ENCODE measurements at places on chromosomes 5 and 9. TPM values are rescaled to one million over a fixed set of nuclear protein-coding genes. Genes with fewer than 3 reads are reported as not detected.

MAP1B gene
- 0.18 TPM for total RNA-seq

DNA sequence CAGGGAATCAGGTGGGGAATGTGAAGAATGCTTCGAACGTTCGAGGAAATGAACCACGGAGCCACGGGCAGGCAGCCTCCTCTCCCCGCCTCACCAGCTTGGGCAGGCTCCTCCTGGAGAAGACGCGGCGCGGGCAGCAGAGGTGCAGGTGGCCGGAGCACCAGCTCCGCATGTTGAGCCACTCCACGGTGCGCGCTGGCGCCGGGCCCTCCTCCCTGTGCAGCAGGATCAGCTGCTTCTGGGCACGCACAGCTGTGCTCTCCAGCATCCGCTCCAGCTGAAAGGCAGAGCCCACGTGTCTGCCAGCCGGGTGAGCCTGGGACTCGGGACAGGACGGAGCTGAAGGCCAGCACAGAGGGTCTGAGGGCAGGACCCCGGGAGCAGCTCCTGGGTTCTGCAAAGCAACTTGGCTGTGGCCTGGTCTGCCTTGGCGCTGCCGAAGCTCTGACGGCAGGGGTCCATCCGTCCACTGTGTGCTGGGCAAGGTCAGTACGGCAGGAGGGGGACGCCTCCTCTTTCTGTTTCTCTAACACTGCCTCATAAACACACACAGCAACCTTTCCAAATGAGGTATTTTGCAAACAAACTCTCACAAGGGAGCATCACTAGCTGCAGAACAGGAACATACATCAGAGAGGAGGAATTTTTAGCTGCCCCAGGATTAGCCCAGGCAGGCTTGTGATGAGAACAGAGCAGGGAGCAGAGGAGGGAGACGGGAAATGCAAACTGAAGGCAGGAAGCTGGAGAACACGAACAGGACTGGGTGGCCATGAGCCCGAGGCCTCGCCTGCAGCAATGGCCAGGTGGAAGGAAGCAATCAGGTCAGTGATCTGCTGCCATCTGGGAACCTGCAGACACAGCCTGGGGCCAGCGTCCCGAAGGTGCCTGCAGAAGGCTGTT lies 20.1 kb upstream of the NSMF start:
- DNase-seq, result peak; percentile 41
- no peaks in the 10 kb centered on the region for H3K27me3 ChIP-seq
- no peak overlapping the region for H3K4me3 ChIP-seq
- no peaks in the 10 kb centered on the region for H3K36me3 ChIP-seq
- H3K27ac ChIP-seq, result no peak overlapping the region
- no peaks in the 10 kb centered on the region for H3K4me1 ChIP-seq

MED22 gene
- 46.3 TPM for total RNA-seq

DNA sequence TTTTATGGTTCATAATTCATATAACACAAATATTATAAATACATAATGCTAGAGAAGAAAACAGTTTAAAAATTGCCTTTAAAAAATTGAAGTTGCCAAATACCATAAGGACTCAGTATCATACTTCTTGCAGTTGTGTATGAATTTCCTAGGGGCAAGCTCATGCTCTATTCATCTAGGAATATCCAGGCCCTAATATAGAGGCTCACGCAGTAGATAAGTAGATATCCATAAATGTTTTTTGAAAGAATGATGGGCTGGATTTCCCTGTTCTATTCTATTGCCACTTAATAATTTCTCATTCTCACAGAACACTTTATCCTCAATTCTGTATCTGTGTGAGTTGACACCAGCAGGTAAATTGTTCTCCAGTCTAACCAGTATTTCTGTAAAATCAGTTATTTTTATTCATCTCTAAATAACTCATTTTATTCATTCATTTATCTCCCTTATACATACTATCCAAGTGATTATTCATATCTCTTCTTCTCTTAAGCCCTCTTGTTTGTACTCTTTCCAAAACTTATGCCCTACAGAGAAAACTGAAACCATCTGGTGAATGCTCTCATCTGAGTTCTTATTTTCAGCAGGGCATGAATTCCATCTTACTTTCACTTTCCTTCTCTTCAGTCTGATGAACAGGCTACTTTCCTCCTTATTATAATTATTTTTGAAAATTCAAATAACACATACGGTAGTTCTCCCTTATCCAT lies 97.1 kb downstream of the SLC44A1 start:
- H3K27ac ChIP-seq, result no peak overlapping the region
- no peaks in the 10 kb centered on the region for H3K36me3 ChIP-seq
- H3K27me3 ChIP-seq, result no peaks in the 10 kb centered on the region
- H3K4me3 ChIP-seq, result no peak overlapping the region
- no peak for DNase-seq
- no peaks in the 10 kb centered on the region for H3K4me1 ChIP-seq

DNA sequence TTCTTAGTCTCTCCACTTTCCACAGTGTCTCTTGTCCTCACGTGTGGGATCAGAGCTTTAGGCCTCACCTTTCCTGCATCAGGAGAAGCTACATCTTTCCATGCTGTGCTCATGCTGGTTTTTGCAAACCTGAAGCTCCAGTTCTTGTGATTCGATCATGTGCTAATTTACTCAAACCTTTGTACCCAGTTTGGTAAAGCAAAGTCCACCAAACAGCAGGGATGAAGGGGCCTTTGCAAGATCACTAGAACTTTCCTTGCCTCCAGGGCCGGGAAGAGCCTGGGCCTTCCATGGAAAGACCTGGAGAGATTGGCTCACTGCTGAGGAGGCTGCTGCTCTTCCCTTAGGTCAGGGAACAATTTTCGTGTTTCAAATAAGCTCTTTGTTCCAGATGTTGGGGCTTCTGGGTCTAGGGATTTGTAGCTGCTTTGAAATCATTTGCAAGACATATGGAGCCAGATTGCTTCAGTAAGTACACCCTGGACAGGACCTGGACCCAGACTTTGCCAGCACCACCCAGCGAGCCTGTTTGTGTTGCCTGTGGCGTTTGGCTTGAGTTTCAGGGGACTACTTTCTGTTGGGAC lies 18.7 kb upstream of the SPATA31E1 start:
- H3K27ac ChIP-seq, result no peak overlapping the region
- no peaks in the 10 kb centered on the region for H3K36me3 ChIP-seq
- DNase-seq, result no peak

KCTD16 gene
- 0.09 TPM for total RNA-seq

GRCh38 chr5:142613271-142613671 lies 72.6 kb downstream of the FGF1 start:
- H3K4me1 ChIP-seq, result no peaks in the 10 kb centered on the region
- no peak overlapping the region for H3K27ac ChIP-seq
- H3K27me3 ChIP-seq, result no peaks in the 10 kb centered on the region
- no peak overlapping the region for H3K4me3 ChIP-seq
- DNase-seq, result no peak
- no peaks in the 10 kb centered on the region for H3K36me3 ChIP-seq

ZFYVE16 gene
- 10.1 TPM for total RNA-seq

ACSL6 gene
- 22.7 TPM for total RNA-seq

DNA sequence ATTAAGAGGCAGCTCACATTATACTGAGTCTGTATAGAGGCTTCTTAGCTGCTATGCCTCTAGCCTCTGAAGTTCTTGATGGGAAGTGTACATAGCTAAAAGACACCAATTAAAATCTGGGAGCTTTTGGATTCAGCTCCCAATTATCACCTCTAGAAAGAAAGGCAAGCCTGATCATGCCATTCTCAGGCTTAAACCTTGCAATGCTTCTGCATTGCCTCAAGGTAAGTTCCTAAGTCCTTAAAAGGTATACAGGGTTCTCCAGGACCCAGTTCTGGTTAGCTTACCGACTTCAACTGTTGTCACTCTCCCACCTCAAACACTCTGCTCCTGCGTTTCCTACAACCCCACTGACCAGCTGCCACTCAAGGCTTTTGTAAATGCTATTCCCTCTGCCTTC lies 17.5 kb upstream of the CCL28 start:
- no peaks in the 10 kb centered on the region for H3K4me1 ChIP-seq
- H3K27ac ChIP-seq, result no peak overlapping the region
- H3K27me3 ChIP-seq, result no peaks in the 10 kb centered on the region
- no peak overlapping the region for H3K4me3 ChIP-seq
- no peak for DNase-seq

NTNG2 gene
- total RNA-seq, result 2.0 TPM

DAB2 gene
- 2.0 TPM for total RNA-seq

GRCh38 chr5:61464512-61464911 lies 132.5 kb downstream of the ZSWIM6 start:
- H3K27ac ChIP-seq, result no peak overlapping the region
- H3K4me1 ChIP-seq, result no peaks in the 10 kb centered on the region
- no peaks in the 10 kb centered on the region for H3K36me3 ChIP-seq
- H3K27me3 ChIP-seq, result no peaks in the 10 kb centered on the region

DNA sequence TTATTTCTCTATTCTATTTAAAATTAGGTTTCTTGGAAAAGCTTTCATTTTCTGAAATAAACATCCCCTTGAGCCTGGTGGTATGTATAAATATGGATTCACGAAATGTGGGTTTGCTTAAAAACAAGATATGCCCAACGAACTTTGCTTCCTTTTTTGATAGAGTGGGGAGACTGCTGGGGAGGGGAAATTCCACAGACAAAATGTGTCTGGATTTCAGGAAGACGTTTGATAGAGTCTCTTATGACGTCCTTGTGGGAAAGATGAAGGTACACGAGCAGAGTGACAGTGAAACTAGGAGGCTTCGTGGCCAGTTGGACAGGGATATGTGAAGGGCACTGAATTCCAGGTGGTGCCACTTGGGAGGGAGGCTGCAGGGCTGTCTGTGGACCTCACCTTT lies 84.5 kb upstream of the RPS23 start:
- H3K36me3 ChIP-seq, result no peaks in the 10 kb centered on the region
- no peaks in the 10 kb centered on the region for H3K27me3 ChIP-seq
- no peak overlapping the region for H3K27ac ChIP-seq
- H3K4me1 ChIP-seq, result peaks cover 7% of the 10 kb centered on the region

SOHLH1 gene
- not detected for total RNA-seq

MCIDAS gene
- not detected for total RNA-seq

MARCOL gene
- not detected for total RNA-seq

- no peak for DNase-seq
- H3K36me3 ChIP-seq, result no peaks in the 10 kb centered on the region
- no peak overlapping the region for H3K27ac ChIP-seq
- H3K27me3 ChIP-seq, result no peaks in the 10 kb centered on the region
- no peak overlapping the region for H3K4me3 ChIP-seq
Measured at GRCh38 chr9:109385499-109385898, 64.6 kb upstream of the EPB41L4B start.

DNA sequence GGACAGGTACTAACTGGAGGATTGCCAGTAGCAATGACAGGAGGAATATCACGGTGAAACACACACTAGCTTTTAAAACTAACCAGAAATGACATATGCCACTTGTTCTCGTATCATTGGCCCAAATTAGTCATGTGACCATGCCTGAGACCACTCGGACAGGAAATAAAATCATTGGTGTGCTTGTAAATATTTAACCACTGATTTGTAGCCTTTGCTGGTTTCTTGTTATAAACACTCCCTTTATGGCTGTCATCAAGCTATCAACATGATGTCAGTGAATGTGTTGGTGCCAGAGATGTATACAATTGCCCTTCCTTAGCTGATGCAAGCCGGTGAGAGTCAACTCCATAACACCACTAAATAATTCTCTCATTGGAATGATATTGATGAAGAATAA lies 123.7 kb upstream of the ANKH start:
- peaks cover 5% of the 10 kb centered on the region for H3K4me1 ChIP-seq
- H3K4me3 ChIP-seq, result no peak overlapping the region
- DNase-seq, result no peak
- no peaks in the 10 kb centered on the region for H3K36me3 ChIP-seq

GRCh38 chr9:77974434-77974833 lies 57.2 kb downstream of the GNAQ start:
- no peak overlapping the region for H3K4me3 ChIP-seq
- DNase-seq, result no peak
- H3K27me3 ChIP-seq, result no peaks in the 10 kb centered on the region
- H3K36me3 ChIP-seq, result no peaks in the 10 kb centered on the region

NME5 gene
- total RNA-seq, result not detected

IL17B gene
- total RNA-seq, result not detected

- H3K36me3 ChIP-seq, result no peaks in the 10 kb centered on the region
- H3K27ac ChIP-seq, result no peak overlapping the region
- DNase-seq, result no peak
- no peak overlapping the region for H3K4me3 ChIP-seq
Measured at GRCh38 chr5:158925314-158925713, 174.4 kb downstream of the EBF1 start.

GRCh38 chr9:22308177-22308576 lies 138.4 kb upstream of the DMRTA1 start:
- no peak for DNase-seq
- H3K4me1 ChIP-seq, result no peaks in the 10 kb centered on the region
- H3K27me3 ChIP-seq, result no peaks in the 10 kb centered on the region
- H3K27ac ChIP-seq, result no peak overlapping the region

DNA sequence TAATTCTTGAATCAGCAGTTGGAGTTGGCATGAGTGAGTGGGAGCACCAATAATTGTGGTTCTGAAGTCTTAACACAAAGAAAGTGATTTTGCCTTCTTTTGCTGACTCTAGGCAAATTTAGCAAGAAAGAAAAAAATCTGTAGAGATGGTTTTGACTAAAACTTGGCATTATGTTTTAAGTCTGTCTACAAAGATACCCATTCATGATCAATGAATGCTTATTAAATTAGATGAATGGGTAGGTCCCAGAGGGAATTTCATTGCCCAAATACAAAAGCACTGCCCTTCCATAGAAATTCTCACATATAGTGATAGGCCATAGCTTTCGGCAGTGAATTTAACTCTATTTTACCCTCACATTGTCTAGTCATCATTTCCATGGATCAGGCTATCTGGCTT lies 428.6 kb upstream of the ADAMTSL1 start:
- no peak for DNase-seq
- H3K4me3 ChIP-seq, result no peak overlapping the region
- H3K27ac ChIP-seq, result no peak overlapping the region

DNA sequence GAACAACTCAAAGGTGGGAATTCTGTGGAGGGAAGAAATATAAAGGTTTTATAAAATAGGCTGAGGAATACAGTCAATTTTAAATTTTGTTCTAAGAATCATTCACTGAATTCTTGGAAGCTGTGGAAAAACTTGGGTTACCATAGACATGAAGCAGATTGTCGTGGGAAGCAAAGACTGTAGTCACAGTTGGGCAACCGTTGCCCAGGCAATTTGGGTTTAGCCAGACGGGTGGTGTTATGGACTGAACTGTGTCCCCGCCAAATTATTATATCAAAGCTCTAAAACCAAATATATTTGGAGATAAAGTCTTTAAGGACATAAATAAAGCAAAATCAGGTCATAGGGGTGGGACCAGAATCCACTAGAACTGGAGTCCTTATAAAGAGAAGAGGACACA lies 463.7 kb upstream of the CTNND2 start:
- H3K4me1 ChIP-seq, result no peaks in the 10 kb centered on the region
- no peak overlapping the region for H3K27ac ChIP-seq
- no peak overlapping the region for H3K4me3 ChIP-seq
- DNase-seq, result no peak

SARDH gene
- total RNA-seq, result 2.0 TPM

SVEP1 gene
- not detected for total RNA-seq

DNA sequence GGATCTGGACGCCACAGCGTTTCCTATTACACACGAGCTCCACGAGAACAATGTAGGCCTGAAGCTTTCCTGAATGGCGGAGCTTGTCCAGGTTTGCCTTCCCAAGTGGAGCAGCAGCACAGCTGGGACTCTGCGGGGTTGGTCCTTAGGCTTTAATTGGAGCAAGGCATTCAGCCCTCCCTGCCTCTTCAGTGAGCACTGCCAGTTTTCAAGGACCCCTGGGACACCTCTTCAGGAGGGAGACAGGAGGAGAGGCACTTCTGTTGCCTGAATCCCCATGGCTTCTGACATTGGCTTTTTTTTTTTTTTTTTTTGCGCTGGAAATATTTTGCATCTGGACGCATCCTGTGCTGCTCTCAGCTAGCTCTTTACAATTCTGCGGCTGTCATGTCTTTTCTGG lies 179.4 kb downstream of the SEMA6A start:
- no peak overlapping the region for H3K27ac ChIP-seq
- no peak overlapping the region for H3K4me3 ChIP-seq
- H3K4me1 ChIP-seq, result no peaks in the 10 kb centered on the region
- H3K36me3 ChIP-seq, result no peaks in the 10 kb centered on the region
- no peaks in the 10 kb centered on the region for H3K27me3 ChIP-seq

MRRF gene
- 75.9 TPM for total RNA-seq

All from CD8-positive, alpha-beta memory T cell (primary cell).